Stimulated activated CD4-positive, alpha-beta T cell treated with anti-CD3 and anti-CD28 coated beads, Interleukin-4, amount 100 ng/mL, for 24 hours (primary cell): ENCODE measurements at places on chromosomes 16 and 17.

DNA sequence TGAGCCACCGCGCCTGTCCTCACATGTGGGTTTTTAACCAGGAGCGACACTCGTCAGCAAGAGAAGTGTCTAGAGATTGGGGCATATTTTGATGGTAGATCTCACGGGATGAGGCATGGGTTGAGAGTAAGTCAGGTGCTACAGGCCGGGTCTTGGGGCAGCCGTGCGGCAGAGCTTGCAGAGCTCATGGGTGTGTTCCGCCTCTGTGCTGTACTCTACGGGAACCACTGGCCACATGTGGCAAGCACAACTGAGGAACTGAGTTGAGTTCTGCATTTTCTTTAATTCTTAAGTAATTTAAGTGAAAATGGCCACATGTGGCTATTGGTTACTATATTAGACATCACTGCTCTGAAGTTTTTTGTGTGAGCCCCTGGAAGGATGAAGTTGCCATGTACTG lies 9.6 kb downstream of the CLUAP1 start:
- DNase-seq, result no peak

DNA sequence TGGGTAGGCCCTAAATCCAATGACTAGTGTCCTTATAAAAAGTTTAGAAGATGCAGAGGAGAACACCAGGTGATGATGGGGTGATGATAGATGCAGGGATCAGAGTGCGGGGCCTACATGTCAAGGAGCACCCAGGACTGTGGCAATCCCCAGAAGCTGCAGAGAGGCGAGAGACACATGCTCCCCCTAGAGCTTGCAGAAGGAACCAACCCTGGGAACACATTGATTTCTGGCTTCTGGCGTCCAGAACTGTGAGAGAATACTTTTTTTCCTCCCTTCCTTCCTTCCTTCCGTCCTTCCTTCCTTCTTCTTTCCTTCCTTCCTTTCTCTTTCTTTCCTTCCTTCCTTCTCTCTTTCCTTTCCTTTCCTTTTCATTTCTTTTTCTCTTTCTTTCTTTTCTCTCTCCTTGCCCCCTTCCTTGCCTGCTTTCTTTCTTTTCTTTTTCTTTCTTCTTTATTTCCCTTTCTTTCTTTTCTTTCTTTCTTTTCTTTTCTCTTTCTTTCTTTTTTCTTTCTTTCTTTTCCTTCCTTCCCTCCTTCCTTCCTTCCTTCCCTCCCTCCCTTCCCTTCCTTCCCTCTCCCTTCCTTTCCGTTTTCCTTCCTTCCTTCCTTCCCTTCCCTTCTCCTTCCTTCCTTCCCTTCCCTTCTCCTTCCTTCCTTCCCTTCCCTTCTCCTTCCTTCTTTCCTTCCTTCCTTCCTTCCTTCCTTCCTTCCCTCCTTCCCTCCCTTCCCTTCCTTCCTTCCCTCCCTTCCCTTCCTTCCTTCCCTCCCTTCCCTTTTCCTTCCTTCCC lies 134.3 kb downstream of the HAPSTR1 start:
- DNase-seq, result no peak

DNA sequence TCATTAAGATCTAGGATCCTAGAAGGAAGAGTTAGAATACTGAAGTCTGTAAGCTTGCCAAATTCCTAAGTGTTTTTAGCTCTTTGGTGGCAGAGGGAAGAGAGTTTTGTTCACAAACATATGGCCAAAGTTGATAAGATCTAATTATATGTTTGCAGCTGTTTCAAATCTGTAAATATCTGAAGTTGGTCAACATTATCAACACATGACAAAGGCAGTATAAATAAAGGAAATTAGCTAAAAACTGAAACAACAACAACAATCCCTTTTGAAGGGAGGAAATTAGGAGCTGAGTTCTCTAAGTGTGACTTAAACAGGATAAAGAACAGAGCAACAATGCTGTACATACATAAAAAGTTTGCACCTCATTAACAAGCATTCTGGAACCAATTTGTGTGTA lies 208.7 kb downstream of the KCNJ2 start:
- no peak for DNase-seq

DNA sequence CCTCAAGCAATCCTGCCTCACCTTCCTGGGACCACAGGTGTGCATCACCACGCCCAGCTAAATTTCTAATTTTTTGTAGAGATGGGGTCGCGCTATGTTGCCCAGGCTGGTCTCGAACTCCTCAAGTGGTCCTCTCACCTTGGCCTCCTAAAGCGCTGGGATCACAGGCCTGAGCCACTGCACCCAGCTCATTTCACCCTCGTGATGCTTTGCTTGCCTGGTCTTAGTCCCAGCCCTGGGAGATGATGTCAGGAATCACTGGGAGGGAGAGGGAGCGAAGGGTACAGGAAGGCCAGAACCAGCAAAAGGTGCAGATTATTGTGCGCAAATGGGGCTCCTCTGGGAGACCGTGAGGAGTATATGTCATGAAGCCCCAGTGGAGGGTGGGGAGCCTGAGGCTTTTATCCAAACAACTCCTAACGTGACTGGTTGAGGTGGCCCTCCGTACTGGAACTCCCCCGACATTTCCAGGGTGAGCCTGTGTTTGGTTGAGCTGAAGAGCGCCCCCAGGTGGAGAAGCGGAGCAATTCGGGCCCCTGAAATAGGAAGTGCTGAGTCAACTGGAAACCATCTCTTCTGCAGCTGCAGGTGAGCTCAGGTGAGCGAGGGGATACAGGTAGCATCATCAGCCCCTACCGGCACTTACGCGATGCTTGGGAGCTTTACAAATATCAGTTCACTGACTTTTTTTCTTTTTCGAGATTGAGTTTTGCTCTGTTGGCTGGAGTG lies 41.2 kb upstream of the HAPSTR1 start:
- no peak for DNase-seq

DNA sequence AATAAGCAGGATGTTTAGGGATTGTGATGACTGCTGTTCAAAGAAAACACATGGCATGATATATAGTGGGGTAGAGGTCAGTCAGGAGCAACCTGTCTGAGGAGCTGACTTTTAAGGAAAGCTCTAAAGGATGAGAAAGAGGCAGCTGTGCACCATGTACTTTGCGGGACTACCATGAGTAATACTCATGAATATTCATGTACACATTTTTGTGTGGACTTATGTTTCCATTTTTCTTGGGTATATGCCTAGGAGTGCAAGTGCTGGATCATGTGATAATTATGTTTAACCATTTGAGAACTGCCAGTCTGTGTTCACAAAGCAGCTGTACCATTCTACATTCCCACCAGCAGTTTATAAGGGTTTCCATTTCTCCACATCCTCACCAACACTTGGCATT lies 35.8 kb downstream of the BEAN1 start:
- DNase-seq, result no peak

DNA sequence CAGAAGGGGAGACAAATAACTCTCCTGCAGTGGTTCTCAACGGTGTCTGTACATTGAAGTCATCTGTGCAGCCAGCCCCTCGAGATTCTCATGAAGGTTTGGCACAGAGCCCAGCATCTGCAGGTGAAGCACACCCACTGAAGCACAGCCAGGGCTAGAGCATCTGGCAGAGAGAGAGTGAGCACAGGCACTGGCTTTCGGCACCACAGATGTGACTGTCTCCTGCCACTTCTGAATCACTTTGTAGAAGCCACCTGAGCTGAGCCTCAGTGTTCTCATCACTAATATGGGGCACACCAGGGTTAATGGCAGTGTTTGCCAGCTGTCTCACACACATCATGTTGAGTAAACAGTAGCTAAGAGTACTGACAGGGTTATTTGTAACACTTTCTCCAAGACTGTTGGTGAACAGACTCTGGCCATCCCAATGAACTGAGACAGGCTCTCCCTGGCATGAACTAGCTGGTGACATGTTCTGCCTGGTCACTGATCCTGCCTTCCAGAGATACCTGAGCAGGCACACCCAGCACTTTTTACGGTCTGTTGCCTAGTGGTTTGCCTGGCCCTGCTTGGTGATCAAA lies 10.9 kb downstream of the HSPB9 start:
- peak; percentile 32 for DNase-seq

DNA sequence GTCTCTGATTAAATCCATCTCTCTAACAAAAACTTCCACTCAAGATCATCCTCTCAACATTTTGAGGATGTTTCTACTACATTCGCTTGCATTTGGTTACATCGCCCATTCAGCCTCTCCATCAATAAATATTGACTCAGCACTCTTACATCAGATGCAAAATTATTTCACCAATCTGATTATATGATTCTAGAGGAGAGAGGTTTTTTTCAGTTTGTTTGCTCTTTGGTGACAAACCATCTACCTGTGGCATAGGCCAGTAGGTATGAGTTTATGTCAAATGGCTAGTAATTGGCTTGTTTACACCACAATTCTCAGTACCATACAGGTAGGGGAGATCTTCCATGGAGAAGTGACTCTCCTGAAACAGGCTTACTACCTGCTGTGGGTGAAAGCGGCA lies 52.3 kb downstream of the TOX3 start:
- DNase-seq, result no peak

DNA sequence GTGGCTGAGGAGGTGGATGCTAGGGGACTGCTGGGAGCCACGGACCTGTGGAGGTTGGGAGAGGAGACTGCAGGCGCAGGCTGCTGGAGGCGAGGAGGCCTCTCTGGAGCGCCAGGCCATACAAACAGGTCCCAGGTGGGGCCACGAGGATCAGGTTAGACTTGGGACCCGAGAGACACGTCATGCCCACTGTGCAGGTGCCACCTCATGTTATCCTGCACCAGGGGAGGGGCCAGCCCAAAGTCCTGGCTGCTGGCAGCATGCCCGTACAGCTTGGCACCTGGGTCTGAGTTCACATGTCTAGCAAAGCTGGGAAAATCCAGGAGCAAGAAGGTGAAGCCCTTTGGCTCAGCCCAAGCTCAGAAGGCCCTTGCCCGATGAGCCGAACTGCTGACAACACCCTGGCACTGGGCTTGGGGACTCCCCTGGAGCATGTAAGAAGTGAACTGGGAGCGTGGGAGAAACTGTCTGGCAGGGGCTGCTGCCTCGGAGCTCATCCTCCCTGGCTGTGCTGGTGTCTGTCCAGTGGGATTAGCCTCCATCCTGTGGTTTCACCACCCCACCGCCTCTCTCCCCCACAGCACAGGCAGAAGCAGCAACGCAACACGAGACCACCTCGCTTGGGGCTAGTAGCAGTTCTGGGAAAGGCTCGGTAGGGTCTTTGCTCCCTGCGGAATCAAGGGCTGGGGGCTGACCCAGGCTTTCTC lies 5.3 kb downstream of the ARHGDIA start:
- no peak for DNase-seq

DNA sequence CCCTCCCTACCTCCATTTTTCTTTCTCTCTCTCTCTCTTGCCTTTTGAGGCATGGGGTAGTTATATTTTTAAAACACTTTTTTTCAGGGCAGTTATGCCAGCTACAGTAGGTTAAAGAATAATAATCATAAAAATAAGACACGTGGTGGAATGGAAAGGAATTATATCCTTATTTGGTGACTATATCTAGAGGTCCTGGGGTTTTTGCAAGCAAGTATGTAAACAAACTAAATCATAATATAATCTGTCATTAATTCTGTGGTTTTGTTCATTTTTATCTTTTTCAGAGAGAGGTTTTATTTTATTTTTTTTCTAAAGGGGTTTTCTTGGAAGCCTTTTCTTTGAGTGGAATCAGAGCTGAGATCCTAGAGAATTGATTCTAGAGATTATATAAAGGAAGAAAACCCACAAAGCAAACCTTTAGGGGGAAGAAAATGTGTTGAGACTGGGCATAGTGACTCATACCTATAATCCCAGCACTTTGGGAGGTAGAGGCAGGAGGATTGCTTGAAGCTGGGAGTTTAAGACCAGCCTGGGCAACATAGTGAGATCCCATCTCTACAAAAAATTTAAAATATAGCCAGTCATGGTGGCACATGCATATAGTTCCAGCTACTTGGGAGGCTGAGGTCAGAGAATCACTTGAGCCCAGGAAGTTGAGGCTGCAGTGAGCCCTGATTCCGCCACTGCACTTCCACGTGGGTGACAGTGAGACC lies 53.2 kb downstream of the NQO1 start:
- DNase-seq, result no peak

- DNase-seq, result no peak
These were observed 308.7 kb downstream of the SEC14L1 start for GRCh38 chr17:77449373-77449907.

DNA sequence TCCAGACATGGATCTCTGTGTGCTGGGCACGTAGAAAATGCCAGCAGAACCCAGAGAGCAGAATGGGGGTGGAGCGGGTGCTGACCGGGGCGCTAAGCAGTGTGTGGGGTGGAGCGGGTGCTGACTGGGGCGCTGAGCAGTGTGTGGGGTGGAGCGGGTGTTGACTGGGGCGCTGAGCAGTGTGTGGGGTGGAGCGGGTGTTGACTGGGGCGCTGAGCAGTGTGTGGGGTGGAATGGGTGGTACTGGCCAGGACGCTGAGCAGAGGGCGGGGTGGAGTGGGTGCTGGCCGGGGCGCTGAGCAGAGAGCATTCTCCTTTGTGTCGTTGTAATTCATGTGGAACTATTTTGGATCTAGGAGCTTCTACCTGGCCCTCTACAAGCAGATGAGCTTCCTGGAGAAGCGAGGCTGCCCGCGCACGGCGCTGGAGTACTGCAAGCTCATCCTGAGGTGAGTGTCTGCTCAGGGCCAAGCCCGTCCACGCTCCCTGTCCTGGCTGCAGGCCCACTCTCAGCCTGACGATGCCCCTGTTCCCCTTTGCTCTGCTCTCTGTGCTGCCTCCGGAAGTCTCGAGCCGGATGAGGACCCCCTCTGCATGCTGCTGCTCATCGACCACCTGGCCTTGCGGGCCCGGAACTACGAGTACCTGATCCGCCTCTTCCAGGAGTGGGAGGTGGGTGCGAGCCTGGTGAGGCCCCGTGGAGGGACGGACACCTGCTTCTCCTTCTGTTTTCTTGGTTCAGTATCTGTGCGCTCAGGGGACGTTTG lies 20.3 kb upstream of the MC1R start:
- DNase-seq, result no peak

DNA sequence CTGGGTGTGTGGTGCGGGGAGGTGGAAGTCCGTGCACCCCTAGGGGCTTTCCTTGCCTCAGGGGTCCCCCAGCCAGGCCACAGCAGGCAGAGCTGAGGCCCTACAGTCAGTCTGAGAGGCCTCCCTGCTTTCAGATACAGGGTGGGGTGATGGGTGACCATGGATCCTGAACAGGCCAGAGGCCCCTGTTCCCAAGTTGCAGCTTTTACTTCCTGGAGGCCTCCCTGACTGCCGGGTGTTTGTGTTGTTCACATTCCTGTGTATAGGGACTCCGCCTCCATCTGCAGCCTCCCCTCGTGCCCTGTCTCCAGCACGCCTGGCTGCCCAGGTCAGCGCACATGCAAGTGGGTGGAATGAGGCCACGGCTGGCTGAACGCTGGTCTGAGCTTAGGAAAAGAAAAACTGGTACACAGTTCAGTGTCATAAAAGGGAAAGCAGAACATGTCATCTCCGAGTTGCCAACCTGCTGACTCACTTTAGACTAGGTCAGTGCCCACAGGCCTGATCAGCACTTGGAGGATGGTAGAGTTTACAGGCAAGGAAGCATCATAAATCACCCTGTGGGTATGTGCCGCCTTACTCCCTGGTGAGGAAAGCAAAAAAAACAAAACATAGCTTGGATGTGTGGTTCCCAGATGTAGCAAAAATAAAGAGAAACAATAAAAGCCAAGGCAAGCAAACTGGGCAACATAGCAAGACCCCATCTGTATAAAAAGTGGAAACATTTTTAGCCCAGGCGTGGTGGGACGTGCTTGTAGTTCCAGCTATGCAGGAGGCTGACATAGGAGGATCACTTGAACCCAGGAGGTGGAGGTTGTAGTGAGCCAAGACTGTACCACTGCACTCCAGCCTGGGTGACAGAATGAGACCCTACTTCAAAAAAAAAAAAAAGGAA lies 6.2 kb upstream of the SLC7A6 start:
- DNase-seq, result no peak
